Stimulated activated CD4-positive, alpha-beta T cell treated with anti-CD3 and anti-CD28 coated beads, Interleukin-1b, Interleukin-23, amount 100 ng/mL, for 1 hour (primary cell): ENCODE measurements at places on chromosomes 3 and 15.

DNA sequence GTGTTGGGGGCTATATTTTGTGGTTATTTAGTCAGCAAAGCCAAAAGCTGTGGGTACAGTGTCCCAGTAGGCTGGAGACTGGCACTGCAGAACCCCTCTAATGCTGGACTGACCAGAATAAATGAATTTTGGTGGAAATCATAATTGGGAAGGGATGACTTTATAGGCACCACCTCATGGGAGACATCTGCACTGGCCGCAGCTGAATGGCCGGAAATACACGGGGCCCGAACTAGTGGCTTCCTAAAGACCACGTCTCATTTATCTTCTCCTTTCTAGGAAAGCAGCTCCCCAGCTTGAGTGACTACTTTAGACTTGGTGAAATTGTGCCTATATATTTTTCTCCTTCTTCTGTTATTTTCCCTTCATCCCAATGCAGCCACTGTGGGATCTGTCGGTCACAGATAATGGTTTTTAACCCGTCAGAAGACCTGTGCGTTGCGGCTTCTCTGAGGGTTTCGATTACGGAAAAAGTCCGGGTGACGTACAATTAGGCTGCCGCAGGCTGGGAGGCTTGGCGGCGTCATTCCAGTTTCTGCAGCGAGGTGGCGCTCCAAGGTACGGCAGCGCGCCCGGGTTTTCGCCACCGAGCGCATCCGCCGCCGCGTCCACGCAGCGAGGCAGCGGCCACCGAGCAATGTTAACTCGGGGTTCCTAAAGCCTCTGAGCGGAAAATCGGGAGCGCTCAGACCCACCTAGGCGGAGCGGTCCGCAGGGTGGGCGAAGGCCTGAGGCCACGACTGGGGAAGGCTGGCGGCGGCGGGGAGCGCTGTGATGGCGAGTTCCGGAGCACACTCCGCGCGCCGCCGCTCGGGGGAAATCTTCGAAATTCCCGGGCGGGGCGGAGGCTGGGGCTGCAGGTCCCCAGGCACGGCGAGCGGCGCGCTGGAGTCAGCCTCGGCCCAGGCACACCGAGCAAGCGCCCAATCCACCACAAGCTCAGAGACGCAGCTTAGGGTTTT, 26.3 kb downstream of the NR2F2 start:
- peak; percentile 55 for DNase-seq

DNA sequence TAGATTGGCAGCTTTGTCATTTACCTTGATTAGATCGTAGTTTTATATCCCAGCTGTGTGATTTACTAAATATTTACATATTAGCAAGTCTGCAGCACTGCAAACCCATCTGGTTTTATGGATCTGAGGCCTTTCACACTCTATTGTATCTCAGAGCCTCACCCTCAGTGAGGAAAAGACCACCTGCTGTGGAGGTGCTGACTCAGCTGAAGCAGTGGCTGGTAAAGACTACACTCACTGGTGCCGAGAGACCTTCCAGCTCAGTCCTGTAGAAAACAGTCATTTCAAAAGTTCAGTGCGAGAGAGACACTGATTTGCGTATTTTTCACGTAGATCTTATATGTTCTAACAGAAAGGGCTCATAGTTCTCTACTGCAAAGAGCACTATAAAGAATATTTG, 307.8 kb upstream of the TPM1 start:
- no peak for DNase-seq

- no peak for DNase-seq
Observed at GRCh38 chr3:10160925-10161324, 3.8 kb upstream of the IRAK2 start.

DNA sequence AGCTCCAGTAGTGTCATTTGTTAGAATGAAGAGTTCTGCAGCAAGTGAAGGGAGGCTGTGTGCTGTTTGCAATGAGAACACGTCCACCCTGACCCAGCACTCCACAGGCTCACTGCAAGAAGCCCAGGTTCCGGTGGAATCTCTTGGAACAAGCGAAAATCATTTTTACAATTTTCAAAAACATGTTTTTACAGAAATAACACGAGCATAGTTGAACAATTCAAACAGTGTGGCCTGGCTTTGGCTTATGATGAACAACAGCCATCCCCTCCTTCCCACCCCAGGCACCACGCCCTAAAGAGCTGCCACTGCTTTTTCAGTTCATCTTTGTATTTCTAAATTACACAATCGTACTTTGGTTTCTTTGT, 59.5 kb upstream of the KY start:
- DNase-seq: no peak

- no peak for DNase-seq
Observed at GRCh38 chr3:182628531-182628930, 164.8 kb upstream of the ATP11B start.

DNA sequence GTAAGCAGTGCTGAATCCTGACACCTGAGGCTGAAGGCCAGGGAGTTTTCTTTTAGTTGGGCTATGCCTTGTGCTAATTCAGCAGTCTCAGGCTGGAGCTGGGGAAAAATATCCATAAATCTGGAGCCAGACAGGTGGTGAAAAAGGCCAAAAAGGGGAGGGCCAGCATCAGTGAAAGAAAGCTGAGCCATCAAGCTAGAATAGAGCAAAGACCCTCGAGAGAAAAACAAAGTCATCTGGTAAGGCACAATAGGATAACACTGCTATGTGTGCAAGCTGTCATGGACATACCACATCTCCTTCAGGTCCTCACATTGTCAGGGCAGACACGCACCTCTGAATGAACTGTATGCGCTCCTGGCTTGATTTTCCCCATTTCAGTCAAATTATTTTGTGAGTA, 687.9 kb downstream of the SQOR start:
- DNase-seq: no peak

DNA sequence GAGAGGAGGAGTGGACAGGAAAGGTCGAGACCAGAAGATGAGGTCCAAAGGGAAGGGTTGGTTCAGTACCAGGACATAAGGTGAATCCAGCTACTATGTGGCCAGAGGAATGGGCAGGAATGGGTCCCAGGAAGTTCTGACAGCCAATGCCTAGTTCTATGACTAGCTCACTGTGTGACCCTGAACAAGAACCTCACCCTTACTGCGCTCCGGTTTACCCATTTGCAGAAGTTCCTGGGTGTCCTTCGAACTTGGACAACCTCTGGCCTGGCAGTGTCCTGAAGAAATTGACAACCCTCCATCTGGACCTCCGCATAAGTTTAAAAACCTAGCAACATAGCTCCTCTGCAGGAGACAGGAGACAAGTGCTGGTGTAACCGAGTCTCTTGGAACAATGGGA, 12.2 kb upstream of the PSTPIP1 start:
- DNase-seq: no peak

- no peak for DNase-seq
Observed at GRCh38 chr15:40722934-40723333, 28.0 kb downstream of the RAD51 start.

- no peak for DNase-seq
Observed at GRCh38 chr3:674116-674515, 418.7 kb upstream of the CNTN6 start.

DNA sequence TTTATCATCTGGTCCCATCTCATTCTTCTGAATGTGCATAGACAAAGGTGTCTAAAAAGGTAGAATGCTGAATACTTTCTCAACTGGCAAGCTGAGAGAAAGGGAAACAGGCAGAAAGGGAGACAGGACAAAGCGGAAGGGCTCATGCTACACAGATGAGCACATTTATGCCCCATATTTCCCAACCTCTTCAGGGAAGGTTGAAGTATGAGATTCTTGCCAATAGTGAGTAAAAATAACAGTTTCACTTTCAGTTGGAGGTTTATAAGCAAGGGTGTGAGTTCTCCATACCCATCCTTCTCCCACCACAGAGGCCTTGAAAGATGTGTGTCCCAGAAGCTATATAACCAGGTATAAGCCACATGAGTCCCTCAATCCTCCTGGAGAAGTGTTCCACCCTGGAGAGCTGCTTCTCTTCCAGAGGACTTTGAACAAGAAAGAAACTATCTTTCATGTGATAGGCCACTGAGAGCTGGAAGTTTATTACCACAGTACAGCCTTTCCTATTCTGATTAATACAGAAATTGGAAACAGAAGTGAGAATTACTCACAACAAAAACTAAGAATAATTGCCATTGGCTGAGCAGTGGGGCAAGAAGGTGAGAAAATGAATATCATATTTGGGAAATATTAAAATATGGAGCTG, 709.4 kb upstream of the NR2F2 start:
- DNase-seq: no peak

DNA sequence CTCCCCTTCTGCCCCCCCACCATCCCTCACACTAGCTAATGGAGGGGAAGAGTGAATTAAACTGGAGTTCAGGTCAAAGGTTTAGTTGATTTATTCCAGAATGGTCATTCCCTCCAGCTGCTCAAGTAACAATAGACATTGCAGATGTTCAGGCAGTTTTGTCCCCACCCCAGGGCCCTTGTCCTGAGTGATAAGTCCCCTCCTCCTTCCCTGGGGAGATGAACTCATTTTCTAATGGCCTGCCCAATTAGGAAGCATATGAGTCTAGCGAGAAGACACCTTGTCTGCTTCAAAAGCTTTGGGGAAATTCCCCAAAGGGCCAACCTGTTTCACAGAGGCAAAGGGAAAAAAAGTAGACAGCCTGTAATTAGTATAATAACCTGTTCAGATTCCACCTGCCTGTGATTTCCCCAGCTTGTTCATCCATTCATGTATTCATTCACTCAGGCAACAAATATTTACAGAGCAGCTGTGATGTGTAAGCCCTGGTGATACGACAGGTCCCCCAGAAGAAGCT, 165.3 kb downstream of the SHQ1 start:
- no peak for DNase-seq

GRCh38 chr3:43080726-43081568, 24.9 kb downstream of the POMGNT2 start:
- no peak for DNase-seq

DNA sequence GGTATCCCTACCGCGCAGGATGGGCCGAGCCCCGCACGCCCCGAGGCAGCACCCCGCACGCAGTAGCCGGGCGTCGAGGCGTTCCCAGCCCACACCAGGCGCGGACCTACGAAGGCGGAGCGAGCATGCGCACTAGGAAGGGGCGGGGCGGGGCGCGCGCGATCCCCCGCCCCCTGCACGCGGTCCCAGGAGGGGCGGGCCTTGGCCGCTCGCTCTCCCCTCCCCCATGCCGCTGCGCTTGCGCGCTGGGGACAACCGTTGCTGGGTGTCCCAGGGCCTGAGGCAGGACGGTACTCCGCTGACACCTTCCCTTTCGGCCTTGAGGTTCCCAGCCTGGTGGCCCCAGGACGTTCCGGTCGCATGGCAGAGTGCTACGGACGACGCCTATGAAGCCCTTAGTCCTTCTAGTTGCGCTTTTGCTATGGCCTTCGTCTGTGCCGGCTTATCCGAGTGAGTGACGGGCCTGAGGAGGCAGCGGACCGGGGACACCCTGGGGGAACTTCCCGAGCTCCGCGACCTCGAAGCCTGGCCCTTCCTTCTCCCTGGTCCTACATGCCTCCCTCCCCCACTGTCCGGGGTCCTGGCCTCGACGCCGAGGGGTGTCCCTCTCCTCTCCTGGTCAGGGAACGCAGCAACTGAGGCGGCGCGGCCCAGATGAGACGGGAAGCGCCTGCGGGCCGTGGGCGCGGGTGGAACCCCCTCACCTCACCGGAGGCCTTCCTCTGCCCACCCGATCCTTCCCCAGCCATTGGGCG, at the start of gene SPESP1:
SPESP1 (plus strand) TSS at position 258 of the 755 bp plus-strand sequence; CDS start at position 387, 129 bp downstream.
- peak; percentile 29 for DNase-seq

GRCh38 chr3:13157986-13158385, 84.8 kb upstream of the IQSEC1 start:
- no peak for DNase-seq
